Stomach (tissue), 19 donors: ENCODE measurements at places on chromosomes 3 and 15. TPM values are rescaled to one million over a fixed set of nuclear protein-coding genes. Genes with fewer than 3 reads are reported as not detected.

DNA sequence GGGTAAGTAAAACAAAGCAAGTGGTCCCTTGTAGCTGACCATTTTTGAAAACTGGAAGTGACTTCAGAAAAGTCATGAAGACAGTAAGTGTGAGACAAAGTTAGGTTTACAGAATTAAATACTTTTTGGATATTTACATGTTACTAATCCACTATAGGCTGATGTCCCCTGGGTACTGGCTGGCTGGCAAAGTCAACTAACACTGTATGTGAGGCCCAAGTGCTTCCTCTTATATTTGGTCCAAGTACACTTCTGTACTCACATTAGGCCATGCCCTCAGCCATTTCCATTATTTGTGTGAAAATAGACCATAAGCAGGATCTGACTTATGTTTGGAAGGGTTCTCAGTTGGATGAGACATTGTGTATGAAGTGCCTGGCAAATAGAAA, 5.5 kb upstream of the LEKR1 start:
- DNase-seq: no peak

Gene P2RY12
- 0.43 TPM for total RNA-seq

GRCh38 chr15:92277776-92278175, 115.9 kb upstream of the ST8SIA2 start:
- peak; percentile 61 for DNase-seq

Gene POPDC2
- 9.0 TPM for total RNA-seq

Gene MYL3
- total RNA-seq: not detected

- no peak for DNase-seq
Measured at GRCh38 chr15:34490417-34491193, 53.0 kb upstream of the GOLGA8A start.

Gene VEPH1
- total RNA-seq: 1.5 TPM

GRCh38 chr3:61035573-61035972, 215.7 kb downstream of the FHIT start:
- DNase-seq: no peak

- DNase-seq: no peak
Measured at GRCh38 chr15:84714372-84714771, 1.6 kb downstream of the SEC11A start.

GRCh38 chr3:175041369-175041768, 182.2 kb downstream of the NAALADL2 start:
- DNase-seq: no peak

DNA sequence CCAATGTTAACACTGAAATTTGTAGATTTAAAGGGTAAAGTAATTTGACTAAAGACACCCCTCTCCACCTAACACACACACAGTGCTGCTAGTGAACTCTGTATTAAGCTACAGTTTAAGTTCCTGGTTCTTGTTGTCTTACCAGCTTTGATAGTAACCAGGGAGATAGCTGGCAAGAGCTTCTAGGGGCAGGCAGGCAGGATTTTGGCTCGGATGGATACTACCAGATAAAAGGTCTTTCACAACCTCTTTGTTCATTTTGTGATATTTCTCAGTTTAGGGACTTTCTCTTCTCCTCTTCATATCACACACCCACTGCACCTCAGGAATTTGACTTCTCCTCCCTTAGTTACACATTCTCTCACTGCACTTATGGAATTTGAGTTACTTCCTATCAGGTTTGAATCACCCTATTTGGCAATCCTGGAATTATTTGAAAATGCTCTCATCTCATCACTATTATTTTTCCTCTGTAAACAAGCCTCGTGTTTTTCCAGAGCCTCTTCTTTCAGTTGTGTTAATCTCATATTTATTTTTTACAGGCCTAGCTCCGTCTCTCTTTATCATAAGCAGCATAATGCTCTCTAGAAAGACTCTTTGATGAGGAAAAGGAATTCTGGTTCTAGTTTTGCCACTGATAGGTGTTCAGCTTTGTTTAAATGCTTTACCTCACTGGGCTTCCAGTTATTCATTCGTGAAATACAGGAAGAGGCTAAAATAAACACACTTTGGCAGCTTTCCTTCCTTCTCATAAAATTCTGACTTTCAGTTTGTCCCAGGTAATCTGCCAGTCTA, 23.0 kb upstream of the CLDN1 start:
- no peak for DNase-seq

- peak; percentile 42 for DNase-seq
Measured at GRCh38 chr3:22659651-22660475, 543.3 kb upstream of the UBE2E2 start.

Gene GOLIM4
- total RNA-seq: 102 TPM

Gene TADA3
- 31.2 TPM for total RNA-seq

DNA sequence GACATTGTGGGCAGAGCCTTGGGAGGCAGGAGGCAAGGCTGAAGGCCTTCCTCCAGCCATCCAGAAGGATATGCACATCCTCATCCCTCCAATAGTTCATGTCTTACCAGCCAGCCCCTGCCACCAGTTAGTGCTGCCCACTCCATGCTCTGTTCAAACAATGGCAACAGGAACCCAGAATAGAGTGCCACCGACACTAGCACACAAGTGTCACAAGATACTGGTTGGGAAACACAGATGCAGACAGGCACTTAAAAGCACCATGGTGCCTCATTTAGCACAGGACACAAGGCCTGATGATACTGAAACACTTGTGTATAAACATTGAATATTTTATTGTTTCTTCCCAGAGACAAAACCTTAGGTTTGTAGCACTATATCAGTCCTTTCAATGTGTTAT, 56.5 kb upstream of the MYO5C start:
- no peak for DNase-seq

DNA sequence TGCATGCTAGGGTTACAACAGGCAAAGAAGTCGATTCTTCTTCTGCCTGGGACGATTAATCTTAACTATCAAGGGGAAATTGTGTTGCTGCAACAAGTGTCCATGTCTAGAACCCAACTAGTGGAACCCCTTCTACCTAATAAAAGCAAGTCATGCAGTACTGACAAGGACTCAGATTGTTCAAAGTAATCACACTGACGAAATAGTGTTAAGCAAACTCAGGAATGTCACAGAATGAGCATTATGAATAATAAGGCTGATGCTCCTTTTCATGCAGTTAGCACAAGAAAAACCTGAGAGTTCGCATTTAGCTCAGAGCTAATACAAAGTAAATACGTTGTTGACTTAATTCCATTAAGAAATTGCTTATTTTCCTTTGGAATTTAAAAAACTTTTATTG, 47.5 kb upstream of the TRIM42 start:
- no peak for DNase-seq

Gene SLC12A1
- not detected for total RNA-seq

- DNase-seq: peak; percentile 81
Measured at GRCh38 chr3:42652611-42653302, 740 bp upstream of the ZBTB47 start.

- no peak for DNase-seq
Measured at GRCh38 chr3:195388380-195388779, 54.4 kb downstream of the ACAP2 start.

- DNase-seq: peak; percentile 77
Measured at GRCh38 chr15:48896869-48897814, 19.2 kb downstream of the EID1 start.

Gene OSTN
- 0.18 TPM for total RNA-seq

GRCh38 chr15:31824024-31824423, 206.3 kb upstream of the CHRNA7 start:
- DNase-seq: no peak

GRCh38 chr3:150469031-150469930, 61.2 kb downstream of the TSC22D2 start:
- peak; percentile 70 for DNase-seq

Gene PODXL2
- 15.6 TPM for total RNA-seq

DNA sequence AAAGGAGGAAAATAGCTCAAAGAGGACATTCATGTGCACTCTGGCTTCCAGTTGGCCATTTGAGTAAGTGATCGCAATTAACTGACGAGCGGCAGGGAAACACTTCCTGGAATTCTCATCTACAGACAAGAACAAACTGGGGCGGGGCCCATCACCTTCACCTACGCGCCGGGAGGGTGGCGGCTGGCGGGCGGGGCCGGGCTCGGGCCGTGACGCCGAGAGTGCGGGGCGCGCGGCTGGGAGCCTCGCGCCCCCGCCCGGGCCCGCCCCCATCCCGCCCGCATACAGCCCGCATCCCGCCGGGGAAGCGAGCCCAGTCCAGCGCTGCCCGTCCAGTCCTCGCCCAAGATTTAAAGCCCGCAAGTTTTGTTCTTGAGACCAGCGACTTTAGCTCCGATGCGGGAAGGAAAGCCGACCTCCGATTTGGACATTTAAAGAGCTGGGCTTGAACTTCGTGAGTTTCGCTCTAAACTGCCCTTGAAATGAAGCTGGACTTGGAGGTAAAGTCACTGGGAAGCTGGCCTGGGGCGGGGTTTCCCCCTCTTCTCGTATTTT, at the start of gene B3GNT5:
B3GNT5 (plus strand) TSS at position 281 of the 555 bp plus-strand sequence. CDS start 16,546 bp downstream, outside the sequence.
- peak; percentile 93 for DNase-seq

- DNase-seq: peak; percentile 47
Measured at GRCh38 chr3:97901313-97902248, 70.7 kb downstream of the RIOX2 start.

Gene SCAANT1
- total RNA-seq: not detected

DNA sequence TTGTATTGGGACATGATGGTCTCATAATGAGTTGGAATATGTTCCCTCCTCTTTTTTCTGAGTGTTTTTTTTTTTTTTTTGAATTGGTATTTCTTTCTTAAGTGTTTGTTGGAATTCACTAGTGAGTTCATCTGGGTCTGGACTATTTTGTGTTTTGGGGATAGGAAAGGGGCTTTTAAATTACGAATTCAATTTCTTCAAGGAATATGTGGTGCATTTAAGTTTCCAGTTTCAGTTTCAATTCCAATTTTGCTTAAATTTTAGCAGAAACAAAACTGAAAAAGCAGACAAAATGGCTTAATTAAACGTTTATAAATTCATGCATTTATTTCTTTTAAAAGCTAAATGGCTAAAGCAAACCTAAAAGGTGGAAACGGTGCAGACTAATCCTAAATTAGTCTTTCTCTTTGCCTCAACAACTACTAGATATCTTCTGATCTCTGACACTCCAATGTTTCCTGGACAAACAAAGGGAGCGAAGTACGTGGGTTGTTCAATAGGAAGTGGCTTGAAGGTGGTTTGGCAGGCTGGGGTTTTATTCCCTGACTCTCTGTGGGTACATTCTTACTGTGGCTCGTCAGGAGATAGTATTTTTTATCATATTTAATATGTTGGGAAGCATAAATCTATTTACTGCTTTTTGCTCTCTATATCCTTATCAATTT, 50.0 kb upstream of the CORO2B start:
- no peak for DNase-seq

DNA sequence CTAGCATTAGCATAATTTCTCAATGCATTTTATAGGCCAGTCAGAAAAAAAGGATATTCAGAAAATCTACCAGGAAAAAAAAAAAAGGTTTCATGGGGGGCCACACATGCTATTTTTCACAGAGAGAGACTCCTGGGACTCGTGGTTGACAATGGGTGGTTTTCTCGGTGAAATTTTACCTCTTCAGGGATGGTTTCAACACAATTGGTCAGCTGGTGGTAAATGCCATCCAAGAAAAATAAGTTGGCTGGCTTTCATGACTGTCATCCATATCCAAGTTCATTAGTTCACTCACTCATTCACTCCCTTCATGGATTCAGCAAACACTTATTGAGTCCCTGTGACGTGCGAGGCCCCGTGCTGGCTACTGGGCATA, 217.3 kb downstream of the SHQ1 start:
- DNase-seq: no peak

DNA sequence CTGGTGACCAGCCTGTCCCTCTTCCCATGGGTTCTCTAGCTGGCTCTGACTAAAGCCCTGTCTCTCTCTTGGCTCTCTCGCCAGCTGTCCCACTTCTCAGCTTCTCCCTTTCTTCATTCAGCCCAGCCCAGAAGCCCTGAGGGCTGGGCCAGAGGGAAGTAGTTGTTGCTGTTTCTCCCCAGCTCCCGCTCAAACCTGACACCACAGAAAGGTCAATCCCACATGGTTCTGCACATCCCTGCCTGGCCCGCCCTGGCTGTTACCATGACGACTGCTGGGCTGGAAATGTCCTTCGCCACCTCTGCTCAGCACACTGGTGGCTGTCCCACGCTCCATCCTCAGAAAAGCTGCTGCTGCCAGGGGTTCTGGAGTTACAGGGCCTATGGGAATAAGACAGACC, 25.9 kb downstream of the CCDC32 start:
- no peak for DNase-seq
